ENCODE measurements at places on chromosomes 12 and 14. TPM values are rescaled to one million over a fixed set of nuclear protein-coding genes. Genes with fewer than 3 reads are reported as not detected.
A peak's percentile ranks its signal among the peaks of the same experiment; 100 is the strongest.

The DNAL1 gene
- total RNA-seq = 14.6 TPM

The SIX1 gene
- total RNA-seq = 2.5 TPM

DNA sequence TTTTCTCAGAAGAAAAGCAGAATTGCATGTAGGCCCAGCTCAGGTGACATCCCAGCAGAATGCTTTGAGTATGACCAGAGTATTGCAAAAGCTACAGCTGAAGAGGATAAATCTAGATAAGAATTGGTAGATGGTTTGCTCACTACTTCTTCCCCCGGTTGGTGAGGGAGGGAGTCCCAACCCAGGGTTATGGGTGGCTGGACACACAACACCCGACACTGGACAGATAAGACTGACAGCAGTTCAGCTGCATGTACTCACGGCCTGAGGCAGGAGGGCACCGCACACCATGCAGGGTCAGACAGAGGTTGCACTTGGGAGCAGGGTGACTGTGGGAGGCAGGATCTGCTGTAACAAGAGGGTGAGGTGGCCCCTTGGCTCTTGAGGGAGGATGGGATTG lies 1.7 kb upstream of the CLEC4C start:
- H3K36me3 ChIP-seq = no peaks in the 10 kb centered on the region
- H3K4me1 ChIP-seq = no peaks in the 10 kb centered on the region
- no peak for DNase-seq
- H3K27me3 ChIP-seq = no peaks in the 10 kb centered on the region
- H3K4me3 ChIP-seq = no peak overlapping the region
- H3K27ac ChIP-seq = no peak overlapping the region

DNA sequence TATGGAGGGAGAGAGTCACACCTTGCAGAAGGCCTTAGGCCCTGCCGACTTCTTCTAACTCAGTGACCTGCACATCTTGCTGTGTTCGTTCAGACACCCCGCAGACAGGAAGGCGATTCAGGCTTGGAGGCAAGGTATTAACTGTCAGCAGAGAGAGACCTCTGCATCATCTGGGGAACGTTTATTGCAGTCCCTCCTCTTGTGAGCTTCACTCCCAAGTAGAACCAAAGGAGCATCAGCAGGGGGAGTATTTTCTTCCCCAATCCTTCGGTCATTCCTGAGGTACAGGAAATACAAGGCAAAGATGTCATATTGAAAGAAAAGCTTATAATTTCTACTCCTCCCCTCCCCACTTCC lies 217.9 kb downstream of the CRADD start:
- H3K36me3 ChIP-seq = no peaks in the 10 kb centered on the region
- no peak overlapping the region for H3K27ac ChIP-seq
- H3K4me1 ChIP-seq = no peaks in the 10 kb centered on the region

DNA sequence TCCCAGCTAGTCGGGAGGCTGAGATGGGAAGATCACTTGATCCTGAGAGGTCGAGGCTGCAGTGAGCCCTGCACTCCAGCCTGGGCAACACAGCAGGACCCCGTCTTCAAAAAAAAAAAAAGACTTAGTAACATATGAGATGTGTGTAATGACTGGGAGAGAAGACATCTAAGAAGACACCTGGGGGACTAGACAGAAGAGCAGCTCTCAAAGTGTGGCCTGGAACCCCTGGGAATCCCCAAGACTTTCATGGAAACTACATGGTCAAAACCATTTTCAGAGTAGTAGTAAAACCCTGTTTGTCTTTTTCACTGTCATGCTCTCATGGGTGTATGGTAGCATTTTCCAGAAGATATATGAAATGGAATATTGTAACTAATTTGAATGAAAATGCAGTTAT lies 45.3 kb downstream of the R3HDM2 start:
- DNase-seq = no peak
- H3K27me3 ChIP-seq = no peaks in the 10 kb centered on the region
- H3K36me3 ChIP-seq = no peaks in the 10 kb centered on the region

The SERPINA4 gene
- 0.17 TPM for total RNA-seq

DNA sequence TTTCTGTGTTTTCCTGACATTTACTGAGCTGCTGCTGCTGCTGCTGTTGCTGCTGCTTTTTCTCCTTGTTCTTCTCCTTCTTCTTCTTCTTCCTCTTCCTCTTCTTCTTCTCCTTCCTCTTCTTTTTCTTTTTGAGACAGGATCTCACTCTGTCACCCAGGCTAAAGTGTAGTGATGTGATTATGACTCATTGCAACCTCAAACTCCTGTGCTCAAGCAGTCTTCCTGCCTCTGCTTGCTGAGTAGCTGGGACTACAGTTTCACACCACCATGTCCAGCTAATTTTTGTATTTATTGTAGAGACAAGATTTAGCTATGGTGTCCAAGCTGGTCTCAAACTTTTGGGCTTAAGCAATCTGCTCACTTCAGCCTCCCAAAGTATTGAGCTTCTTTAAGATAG lies 95.8 kb downstream of the TMTC3 start:
- H3K36me3 ChIP-seq = no peaks in the 10 kb centered on the region
- no peak overlapping the region for H3K27ac ChIP-seq
- peak; percentile 32 for DNase-seq
- no peaks in the 10 kb centered on the region for H3K27me3 ChIP-seq

The STYK1 gene
- total RNA-seq = 4.4 TPM

- H3K27ac ChIP-seq = no peak overlapping the region
- H3K36me3 ChIP-seq = no peaks in the 10 kb centered on the region
- 0 out of 2 replicates have a peak, but pooled peaks cover 3% of the 10 kb centered on the region for H3K27me3 ChIP-seq
- H3K4me1 ChIP-seq = no peaks in the 10 kb centered on the region
- no peak for DNase-seq
Measured at GRCh38 chr12:102993537-102993936, 36.1 kb downstream of the ASCL1 start.

GRCh38 chr12:111185889-111186227 lies 183.0 kb downstream of the PHETA1 start:
- peaks cover 16% of the 10 kb centered on the region for H3K27me3 ChIP-seq
- H3K27ac ChIP-seq = no peak overlapping the region
- no peaks in the 10 kb centered on the region for H3K4me1 ChIP-seq
- no peak overlapping the region for H3K4me3 ChIP-seq

DNA sequence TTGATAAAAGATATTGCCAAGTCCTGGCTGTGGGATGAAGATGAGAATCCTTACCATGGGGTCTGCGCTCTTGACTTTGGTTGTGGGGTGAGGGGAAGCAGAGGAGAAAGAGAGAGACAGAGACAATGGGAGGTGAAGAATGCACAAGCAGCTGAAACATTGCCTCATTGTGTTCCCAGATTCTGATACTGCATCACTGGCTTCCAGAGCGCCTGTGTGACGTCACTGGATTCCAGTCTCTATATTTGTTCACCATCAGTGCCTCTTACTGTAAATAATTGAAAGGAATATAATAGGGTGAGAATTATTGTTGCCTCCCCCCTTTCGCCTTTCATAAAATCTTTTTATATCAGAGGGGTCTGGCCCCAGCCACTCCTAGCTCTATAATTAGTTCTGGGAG lies 188.9 kb upstream of the NTF3 start:
- H3K27ac ChIP-seq = no peak overlapping the region
- no peak overlapping the region for H3K4me3 ChIP-seq
- no peak for DNase-seq
- H3K4me1 ChIP-seq = no peaks in the 10 kb centered on the region
- no peaks in the 10 kb centered on the region for H3K27me3 ChIP-seq

DNA sequence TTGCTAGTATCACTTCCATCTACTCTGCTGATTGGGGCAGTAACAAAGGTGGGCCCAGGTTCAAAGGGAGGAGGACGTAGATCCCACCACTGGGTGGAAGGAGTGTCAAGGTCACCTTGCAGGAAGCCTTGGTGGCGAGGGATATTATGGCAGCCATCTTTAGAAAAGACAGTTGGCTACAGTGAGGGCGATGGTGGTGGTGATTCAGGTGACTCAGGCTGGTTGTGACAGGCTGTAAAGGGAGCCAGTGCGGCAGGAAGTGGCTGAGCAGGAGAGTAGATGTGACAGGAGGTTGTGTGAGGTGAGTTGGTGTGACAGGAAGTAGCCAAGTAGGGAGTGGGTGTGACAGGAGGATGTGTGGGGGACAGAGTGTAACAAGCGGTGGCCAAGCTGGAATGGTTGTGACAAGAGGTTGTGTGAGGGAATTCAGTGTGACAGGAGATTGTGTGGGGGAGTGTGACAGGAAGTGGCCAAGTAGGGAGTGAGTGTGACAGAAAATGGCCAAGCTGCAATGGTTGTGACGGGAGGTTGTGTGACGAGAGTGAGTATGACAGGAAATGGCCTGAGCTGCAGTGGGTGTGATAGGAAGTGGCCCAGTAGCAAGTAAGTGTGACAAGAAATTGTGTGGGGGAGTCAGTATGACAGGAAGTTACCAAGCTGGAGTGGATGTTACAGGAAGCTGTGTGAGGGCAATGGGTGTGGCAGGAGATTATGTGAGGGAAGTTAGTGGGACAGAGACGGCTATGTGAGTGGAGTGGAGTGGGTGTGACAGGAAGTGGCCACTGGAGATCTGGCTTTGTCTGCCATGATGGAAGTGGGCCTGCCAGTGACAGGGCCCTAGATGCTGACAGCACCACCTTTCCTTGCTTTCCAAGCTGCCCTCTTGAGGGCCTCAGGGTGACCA lies 136.5 kb upstream of the MYL2 start:
- no peak for DNase-seq
- H3K4me3 ChIP-seq = no peak overlapping the region

DNA sequence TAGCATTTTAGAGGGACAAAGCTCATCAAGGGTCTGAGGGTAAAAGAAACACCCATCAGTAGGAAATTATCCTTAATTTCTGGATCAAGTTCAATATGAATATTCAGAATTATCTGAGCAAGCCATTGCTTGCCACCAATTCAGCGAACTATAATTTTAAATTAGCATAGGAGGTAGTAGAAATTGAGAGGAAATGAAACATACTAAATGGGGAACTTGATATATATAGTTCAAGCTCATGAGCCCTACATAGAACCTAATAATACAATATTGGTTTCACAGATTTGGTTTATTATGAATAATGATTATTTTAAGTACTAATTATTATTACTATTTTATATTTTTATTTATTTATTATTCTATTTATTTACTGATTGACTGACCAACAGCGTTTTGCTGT lies 42.1 kb upstream of the GXYLT1 start:
- H3K27ac ChIP-seq = no peak overlapping the region
- no peaks in the 10 kb centered on the region for H3K36me3 ChIP-seq
- H3K4me3 ChIP-seq = no peak overlapping the region
- no peaks in the 10 kb centered on the region for H3K27me3 ChIP-seq
- H3K4me1 ChIP-seq = no peaks in the 10 kb centered on the region

Data from HCT116 (cell line).